Activated CD8-positive, alpha-beta T cell treated with anti-CD3 and anti-CD28 coated beads for 36 hours (primary cell): ENCODE measurements at places on chromosomes 12 and 14.

- DNase-seq: no peak
These were observed 17.7 kb downstream of the EPYC start for GRCh38 chr12:90987101-90987500.

DNA sequence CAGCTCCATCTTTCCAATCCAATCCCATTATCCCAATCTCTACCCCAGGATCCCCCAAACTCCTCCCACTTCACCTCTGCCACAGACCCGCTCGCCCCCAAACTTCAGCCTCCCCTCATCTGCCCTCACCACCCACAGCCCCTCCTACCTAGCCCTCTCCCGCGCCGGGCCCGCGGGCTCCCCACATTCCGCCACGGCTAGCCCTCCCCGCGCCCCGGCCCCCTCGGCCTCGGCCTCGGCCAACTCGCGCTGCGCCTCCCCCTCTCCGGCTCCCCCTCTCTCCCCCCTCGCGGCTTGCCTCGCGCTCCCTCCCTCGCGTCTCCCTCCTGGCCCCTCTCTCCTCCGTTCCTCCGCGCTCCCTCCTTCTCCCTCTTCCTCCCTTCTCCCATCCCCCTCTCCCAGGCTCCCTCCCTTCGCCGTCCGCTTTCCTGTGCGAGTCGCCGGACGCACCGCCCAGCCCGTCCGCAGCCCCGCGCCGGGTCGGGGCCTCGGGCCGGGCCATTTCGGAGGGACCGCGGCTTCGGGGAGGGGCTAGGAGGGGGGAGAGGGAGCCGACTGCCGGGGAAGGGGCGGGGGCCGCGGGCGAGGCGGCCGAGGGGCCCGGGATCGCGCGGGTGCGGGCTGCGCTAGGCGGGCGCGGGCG, at the start of gene ATN1:
Gene ATN1 (plus strand): TSS at position 581 of the 643 bp plus-strand sequence. CDS start 6,043 bp downstream, outside the sequence.
- peak; percentile 55 for DNase-seq

DNA sequence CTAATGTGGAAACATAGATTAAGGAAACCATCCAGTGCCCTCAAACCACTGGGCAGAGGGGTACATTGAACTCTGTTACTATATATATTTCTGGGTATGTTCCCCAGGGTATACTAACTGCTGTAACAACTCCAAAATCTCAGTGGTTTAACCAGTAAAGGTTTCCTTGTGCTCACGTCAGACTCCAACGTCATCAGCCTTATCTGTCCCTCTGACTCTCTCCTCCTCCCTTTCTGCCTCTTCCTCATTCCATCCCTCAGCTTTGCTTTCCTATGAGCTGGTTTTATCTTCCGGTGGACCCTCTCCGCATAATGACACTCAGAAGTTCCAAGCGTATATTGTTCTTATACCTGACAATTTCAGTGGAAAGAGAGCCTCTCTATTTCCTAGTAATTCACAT, 21.2 kb upstream of the SMCO2 start:
- no peak for DNase-seq

DNA sequence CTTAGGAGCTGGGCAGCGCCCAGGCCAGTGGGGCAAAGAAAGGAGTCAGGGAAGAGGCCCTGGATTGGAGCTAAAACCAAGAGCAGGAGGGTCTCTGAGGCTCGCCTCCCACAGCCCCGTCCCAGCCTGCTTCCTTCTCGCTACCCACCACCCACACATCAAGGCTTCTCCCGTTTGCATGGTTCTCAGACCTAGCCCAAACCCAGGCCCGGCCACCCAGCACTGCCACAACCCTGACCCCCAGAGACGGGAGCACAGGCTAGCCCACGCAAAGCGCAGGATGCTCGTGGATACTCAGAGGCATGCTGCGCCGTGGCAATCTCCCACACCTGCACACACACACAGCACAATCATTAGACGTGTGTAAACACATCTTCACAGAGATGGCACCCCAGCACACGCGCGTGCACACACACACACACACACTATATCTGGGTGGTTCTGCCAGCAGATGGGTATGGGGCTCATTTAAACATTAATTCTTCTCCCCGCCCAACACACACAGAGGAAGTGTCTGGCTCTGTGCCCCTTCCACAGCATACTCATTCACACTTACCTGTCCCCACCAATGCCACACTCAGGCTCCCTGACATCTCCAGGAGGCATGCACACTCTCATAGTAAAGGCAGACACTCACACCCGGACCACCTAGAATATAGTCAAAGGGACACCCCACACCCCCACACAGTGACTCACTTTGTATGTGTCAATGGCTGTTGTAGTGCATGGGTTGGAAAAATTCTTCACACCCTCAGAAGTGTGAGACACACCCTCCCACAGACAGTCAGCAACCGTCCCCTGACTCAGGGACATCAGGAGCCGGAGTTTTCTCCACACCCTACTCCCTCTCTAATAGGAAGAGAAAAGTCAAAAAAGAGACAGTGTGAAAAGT, 1.1 kb downstream of the CARMIL3 start:
- DNase-seq: peak; percentile 92

GRCh38 chr12:40688085-40688725, 4.0 kb upstream of the CNTN1 start:
- DNase-seq: no peak

- DNase-seq: peak; percentile 63
These were observed 121.7 kb upstream of the FUT8 start for GRCh38 chr14:65290830-65291229.

- no peak for DNase-seq
These were observed 99.3 kb upstream of the IFNG-AS1 start for GRCh38 chr12:67889931-67890330.

DNA sequence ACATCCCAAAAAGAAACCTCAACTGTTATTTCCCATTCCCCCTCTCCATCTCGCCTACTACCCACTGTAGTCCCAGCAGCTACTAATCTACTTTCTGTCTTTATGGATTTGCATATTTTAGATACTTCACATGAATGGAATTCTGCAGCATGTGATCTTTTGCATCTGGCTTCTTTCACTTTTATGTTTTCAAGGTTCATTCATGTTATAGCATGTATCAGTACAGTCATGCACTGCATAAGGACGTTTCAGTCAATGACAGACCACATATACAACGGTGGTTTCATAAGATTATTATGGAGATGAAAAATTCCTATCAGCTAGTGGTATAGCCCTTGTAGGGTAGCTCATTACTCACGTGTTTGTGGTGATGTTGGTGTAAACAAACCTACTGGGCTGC, 24.5 kb downstream of the PCNX4 start:
- no peak for DNase-seq

DNA sequence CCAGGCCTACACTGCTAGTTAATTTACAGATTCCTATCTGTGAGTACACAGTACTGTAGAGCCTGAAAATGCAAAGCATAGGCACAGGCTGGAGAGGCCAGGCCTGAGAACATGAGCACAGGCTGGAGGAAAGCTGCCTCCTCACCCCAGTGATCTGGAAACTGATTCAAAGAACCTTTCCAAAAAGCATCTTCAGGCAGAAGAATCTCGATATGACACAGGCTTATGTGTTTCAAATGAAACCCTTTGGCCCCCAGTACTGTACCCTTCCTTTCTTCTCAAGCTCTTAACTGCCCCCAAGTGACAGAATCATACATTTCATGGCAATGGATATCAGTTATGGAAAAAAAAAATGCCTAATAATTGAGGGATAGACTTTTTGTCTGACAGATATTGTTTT, 122.0 kb downstream of the KCNC2 start:
- no peak for DNase-seq
